ENCODE measurements at places on chromosomes 6 and 20.

GRCh38 chr6:106666282-106667021 is 37.1 kb downstream of the QRSL1 start:
- DNase-seq: no peak

- DNase-seq: no peak
Observed at GRCh38 chr6:150273457-150274309, 95.1 kb upstream of the IYD start.

GRCh38 chr6:4943716-4944115 is 60.1 kb downstream of the RPP40 start:
- DNase-seq: no peak

DNA sequence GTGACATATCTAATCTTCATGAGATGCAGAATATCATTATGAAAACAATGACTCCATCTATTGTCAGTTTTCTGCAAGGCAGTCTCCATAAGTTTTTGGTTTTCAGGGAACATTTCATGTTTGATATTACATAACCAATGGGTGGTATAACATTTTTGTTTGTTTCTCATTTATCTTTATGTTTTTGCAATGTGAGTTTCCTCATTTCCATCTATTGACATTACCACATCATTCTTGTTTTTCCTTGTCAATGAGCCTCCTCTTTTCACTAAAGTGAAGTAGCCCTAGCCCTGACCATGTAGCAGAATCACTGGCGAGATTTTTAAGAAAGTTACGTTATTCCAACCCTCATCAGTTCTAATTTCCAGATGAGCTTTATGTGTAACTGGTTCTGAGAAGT is 4.4 kb downstream of the EFHC1 start:
- DNase-seq: no peak

DNA sequence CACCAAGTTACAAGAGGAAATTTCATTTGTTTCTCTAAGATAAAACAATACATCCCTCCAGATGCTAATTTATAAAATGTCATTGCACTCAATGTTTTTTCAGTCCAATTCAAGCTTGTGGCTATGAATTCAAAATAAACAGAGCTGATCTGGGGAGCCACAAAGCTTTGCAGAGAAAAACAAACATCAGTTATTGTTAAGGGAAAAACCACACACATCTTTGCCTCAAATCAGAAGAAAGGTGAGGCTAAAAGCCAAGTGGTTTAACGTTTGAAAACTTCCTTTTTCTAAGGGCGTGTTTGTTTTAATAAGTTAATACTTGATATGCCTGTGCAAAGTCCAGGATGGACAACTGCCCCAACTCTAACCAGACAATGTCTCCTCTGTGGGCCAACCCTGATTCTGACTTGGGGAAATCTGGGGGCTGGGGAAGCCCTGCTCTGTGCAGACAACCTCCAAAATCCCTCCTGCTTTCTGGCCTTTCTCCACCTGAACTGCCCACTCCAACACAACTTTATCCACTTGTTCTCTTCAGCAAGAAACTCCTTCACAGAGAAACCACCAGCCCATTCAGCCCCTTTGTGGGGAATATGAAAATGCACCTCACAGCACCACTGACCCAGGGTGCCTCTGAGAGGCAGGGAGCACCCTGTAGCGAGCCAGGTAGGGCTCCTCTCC is 44.6 kb upstream of the NT5E start:
- no peak for DNase-seq

DNA sequence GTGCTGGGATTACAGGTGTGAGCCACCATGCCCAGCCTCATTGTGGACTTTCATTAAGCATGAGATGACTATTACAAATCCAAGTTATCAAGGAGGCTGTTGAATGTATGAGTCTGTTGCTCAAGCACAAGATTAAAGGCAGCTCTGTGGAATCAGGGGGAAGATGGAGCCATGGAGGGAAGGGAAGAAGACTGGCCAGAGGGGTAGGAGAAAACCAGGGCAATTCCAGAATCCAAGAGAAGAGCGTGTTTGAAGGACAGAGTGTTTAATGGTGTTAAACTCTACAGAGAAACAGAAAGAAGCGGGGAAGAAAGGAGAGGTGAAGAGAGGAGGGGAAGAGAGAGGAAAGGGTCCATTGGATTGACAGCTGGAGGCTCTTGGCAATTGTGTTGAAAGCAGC is 49.8 kb upstream of the TTPAL start:
- no peak for DNase-seq

DNA sequence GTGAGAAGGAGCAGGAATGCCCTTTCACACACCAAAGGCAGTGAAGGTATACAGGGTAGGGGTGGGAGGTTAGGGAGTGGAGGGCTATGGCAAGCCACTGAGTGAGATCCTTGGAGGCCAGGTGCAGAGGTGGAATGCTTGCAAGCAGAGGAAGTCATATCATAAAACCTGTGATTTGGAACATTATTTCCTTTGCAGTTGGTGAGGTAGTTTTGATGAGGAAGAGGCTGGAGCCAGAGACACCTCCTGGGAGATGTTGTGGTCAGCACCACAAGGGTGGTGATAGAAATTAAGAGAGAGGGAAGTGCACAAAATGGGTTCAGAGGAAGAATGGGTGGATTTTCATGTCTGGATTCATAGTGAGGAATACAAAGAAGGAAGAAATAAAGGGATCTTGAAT is 73.0 kb downstream of the PLCB4 start:
- no peak for DNase-seq

- no peak for DNase-seq
Observed at GRCh38 chr20:46993465-46994095, 98.9 kb downstream of the EYA2 start.

GRCh38 chr6:144008120-144008811 is at the start of gene PLAGL1:
TSS of gene PLAGL1 (minus strand) at chr6:144008259. CDS start at chr6:143948136, 60,123 bp downstream.
- no peak for DNase-seq

DNA sequence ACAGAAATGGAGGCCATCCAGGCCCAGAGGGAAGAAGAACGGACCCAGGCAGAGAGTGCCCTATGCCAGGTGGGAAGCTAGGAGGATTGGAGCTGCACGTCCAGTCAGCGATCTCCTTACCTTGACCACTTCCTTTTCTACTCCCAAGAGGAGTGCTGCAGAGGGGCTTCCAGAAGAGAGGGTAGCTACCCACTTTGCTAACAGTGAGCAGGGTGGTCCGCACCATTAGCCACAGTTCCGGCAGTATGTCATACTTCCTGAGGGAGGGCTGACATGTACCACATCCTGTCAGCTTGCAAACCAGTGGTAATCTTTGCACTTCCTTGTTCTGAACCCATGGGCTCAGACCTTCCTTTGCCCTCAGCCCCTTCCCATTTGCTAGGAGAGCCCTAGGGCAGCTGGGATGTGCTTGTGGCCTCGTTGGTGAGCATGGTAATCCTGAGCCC is 35.4 kb downstream of the CEP250 start:
- DNase-seq: no peak

GRCh38 chr6:159017757-159018559 is 18.0 kb upstream of the RSPH3 start:
- DNase-seq: no peak

- DNase-seq: no peak
Observed at GRCh38 chr6:156876302-156876701, 99.1 kb downstream of the ARID1B start.

DNA sequence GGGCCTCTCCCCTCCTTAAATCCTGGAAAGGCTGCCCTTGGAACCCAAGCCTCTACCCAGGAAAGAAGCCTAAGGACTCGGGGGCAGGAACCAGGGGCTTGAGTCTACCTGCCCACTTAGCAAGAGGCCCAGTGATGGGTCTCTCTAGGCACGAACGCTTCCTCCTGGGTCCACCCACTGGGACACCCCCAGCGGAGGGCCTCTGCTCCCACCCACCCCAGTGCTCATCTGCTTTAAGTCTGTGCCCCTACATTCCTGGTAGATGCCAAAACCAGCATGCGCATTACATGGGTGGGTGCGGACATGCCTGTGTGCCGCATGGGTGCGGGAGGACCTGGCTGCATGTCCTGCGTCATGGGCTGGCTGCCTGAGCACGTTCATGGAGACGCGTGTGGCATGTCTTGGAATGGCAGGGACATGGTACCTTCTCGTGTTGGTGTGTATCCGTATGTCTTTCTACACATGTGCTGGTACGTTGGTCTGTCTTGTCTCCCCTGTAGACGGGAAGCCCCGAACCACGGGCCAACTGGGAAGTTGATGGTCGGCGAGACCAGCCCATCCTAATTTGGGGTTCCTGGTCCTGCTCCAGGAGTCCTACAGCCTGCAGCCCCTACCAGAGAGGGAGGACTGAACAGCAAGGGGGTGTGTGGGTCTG is 29.3 kb downstream of the SNPH start:
- DNase-seq: no peak

DNA sequence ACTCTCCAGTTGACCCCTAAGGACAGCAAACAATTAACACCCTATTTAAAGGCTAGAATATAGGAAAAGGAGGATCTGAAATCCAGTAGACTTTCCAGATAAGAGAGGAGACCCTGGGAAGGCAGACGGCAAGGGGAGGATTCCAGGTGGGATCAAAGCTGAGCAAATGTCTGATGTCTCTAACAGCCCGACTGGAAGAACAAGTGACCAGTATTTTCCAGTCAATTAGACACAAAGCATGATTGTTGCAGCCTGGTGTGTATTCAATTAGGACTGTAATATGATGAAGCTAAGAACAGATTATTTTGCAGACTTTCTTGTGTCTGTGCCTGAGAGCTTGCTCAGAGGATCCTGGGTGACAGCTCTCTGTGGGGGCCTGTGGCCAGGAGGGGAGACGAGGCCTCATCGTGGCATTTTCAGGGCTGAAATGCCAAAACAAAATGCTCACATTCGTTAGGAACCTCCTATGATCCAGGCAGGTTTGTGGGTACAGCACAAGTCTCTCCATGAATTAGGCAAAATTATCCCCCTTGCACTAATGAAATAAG is 471.8 kb upstream of the AGPAT4 start:
- no peak for DNase-seq

GRCh38 chr6:166928644-166929541 is 27.5 kb downstream of the RNASET2 start:
- DNase-seq: no peak

- DNase-seq: no peak
Observed at GRCh38 chr6:23002044-23002619, 432.8 kb downstream of the HDGFL1 start.

DNA sequence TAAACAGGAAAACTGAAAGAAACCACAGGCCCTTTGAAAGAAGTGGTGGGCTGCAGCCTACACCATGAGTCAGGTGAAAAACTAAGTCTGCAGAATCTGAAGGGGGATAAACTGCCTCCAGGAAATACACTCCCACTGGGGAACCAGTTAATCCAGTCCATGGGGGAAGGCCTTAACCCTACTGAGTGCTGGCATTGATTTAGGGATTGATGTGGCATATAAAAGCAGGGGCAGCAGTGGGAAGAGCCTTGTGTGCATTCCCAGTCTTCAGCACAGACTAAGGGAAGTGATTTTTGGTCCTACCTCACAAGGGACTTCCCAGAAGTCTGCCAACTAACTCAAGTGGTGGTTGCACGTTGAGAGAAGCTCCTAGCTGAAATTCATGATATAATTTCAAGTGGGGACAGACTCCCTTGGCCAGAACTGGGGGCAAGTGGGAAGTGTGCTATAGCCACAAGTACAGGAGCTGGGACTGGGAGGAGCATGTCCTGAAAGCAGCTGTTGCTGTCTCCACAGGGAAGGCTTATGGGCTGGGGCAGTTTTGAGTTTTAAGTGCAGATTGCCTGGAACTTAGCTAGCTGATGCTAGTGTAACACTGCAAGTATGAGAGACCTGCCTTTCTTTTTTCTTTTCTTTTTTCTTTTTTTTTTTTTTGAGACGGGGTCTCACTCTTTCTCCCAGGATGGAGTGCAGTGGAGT is 31.2 kb downstream of the CITED2 start:
- no peak for DNase-seq

DNA sequence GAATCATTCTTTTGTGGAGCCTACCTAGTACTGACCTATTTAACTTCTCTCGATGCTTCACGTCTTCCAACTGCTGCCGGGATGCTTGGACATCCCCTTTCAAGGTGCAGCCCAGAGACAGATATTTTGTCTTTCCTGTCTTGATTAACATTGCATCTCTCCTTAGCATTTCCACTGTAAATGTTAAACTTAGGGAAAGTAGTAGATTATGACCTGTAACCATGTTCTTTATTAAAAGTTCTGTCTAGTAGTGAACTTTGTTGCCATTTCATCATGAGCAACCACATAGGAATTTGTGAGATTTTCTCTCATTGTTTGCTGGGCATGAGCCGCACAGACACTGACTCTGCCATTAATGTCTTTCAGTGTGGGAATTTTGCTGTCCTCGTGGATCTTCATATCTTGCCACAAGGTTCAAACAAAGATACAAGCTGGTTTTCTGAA is 117.9 kb downstream of the JAG1 start:
- no peak for DNase-seq

DNA sequence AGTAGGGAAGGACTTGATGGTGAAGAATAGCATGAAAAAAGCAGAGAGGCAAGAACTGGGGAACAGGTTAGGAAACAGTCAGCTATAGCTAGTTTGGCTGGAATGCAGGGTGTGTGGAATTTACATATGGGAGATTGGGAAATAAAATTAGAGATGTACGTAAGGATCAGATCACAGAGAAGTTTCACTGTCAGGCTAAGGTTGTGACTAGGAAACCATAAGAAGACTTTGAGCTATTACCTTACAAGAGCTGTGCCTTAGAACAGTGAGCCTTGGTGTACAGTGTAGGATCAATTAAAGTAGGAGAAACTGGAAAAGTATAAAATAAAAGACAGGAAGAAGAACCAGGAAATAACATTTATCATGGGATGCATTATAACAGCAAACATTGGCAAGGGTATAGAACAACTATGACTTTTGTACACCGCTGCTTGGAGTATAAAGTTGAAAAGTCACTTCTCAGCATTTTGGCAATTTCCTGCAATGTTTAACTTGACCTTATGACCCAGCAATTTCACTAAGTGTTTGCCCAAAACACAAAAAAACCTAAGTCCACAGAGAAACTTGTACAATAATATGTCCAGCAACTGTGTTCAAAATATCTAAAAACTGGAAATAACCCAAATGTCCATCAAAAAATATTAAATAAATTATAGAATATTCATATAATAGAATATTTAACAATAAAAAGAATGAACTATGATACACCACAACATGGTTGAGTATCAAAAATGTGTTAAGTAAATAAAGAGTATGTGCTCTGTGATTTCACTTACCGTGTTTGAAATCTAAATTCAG is 31.2 kb upstream of the SPTLC3 start:
- DNase-seq: no peak

DNA sequence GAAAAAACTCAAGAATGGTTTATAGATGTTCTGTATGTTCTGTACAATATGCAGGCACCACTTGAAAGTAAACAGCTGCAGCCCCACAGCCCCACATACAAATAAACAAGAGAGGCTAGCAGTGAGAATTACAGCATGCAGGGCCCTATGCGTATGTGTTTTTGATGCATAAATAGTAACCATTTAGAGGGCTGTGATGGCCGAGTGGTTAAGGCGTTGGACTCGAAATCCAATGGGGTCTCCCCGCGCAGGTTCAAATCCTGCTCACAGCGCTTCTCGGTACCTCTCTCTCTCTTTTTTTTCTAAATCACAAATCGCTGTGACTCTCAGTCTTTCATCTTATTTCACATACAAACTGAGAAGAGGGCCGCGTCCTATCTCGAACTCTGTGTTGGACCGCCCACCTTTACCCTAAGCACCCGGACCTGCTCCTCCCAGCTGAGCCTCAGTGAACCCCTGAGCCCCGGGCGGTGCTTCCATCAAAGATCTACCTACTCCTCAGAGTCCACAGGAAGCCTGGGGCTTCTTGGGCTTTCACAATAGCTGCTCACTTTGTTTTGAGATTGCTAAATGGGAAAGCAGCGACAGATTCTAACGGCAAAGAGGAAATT is 37.7 kb upstream of the PRSS16 start:
- DNase-seq: no peak

- DNase-seq: no peak
Observed at GRCh38 chr6:3061501-3061941, 6.8 kb upstream of the RIPK1 start.

- no peak for DNase-seq
Observed at GRCh38 chr6:163417595-163417994, 3.1 kb downstream of the QKI start.
